ENCODE measurements at places on chromosomes 6 and 20.

- no peak for DNase-seq
These were observed 34.3 kb downstream of the RPRD1B start for GRCh38 chr20:38067717-38068365.

DNA sequence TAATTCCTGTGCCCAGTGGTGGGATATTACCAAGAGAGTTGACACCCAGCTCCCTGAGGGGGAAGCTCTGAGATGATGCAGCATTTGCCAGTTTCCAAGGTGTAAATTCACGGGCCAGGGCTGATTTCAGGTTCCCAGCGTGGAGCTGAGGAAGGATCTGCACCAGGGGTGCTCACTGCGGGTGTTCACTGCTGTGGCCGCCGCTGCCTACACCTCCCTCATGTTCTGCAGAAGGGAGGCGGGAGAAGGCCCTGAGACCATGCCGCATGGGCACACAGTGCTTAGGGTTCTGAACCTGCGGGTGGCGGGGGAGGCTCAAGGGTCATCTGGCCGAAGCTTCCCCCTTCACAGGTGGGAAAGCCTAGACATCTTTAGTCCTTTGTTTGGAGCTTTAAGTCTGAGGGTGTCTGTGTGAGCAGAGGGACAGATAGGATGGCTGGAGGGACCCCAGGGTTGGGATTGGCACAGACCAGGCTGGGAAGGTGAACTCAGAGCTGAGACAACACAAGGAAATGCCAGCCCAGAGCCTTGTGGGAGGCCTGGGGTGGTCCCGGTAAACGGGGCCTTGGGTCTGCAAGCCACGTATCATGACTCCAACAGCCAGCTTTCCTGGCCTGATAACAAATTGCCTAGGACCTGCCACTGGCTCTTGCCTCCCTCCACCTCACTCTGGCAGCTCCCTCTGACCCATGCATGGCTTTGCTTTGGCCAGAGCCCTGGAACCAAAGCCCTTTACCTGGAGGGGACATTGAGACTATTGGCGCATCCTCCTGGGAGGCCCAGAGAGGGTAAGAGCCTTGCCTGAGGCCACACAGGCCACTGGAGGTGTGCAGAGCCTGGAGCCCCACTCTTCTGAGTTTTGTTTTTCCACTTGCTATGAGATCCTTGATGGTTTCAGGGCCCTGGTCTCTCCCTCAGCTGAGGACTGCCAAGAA lies 40.4 kb downstream of the SYNJ2 start:
- DNase-seq: no peak

GRCh38 chr6:158255275-158255988 lies 56.8 kb upstream of the TULP4 start:
- DNase-seq: no peak

DNA sequence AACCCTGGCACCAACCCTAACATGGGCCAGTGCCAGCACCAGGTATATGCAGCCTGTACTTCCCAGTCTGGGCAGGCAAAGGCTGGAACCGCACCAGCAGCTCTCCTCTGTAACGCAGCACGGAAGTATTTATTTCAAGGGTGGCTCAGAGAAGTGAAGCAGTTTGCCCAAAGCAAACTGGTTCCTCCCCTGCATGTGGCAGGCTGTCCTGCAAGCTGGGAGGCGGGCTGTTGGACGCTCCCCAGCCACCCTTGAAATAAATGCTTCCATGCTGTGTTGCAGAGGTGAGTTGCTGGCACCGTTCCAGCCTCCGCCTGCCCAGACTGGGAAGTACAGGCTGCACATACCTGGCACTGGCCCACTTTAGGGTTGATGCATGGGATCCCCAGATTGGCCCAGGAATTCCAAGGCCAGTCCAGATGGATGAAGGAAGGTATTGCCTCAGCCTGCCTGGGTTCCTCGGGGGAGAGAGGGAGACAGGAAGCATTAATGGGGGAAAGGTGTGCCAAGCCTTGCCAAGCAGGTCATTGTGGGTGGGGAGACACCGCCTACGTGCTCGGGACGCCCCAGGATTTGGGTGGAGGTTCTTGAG lies 49.8 kb downstream of the PPARD start:
- no peak for DNase-seq

DNA sequence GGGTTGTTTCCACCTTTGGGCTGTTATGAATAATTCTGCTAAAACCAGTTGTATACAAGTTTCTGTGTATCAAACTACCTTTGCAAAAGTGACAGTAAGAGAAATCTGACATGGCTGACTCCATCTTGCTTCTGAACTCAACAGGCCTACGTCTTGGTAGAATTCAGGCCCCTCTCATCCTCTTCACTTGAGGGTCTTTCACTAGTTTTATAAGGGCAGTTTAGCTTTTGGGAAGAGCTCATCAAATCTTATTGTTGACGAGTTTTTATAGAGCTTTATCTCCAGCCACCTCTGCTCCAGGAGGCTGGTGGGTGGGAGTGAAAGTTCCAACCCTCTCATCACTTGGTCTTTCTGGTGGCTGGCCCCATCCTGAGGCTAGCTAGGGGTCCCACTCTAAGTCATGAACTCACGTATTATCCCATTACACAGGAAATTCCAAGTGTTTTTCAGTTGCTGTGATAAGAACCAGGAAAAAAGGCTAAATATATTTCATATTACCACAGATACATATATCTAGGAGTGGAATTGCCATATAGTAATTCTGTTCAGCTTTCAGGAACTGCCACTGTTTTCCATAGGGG lies 11.6 kb downstream of the SNRPB start:
- no peak for DNase-seq

DNA sequence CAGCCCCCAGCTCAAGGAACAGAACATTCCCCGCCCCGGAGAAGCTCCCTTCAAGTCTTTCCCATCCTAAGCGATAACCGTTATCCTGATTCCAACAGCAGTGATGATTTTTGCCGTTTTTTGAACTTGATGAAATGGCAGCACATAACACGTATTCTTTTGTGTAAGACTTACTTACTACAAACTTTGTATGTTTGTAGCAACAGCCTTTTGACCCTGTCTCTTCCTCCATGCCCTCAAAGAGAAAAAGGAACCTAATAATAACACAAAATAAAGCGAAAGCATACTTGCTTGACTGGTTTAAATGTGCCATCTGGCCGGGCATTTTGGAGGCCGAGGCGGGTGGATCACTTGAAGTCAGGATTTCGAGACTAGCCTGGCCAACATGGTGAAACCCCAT lies 26.4 kb upstream of the SLC9A8 start:
- DNase-seq: no peak

- no peak for DNase-seq
These were observed 37.3 kb downstream of the PREX1 start for GRCh38 chr20:48790473-48791003.
